Stimulated activated CD4-positive, alpha-beta T cell treated with anti-CD3 and anti-CD28 coated beads, Interleukin-2, amount 100 ng/mL, for 24 hours (primary cell): ENCODE measurements at places on chromosomes 4 and X.

DNA sequence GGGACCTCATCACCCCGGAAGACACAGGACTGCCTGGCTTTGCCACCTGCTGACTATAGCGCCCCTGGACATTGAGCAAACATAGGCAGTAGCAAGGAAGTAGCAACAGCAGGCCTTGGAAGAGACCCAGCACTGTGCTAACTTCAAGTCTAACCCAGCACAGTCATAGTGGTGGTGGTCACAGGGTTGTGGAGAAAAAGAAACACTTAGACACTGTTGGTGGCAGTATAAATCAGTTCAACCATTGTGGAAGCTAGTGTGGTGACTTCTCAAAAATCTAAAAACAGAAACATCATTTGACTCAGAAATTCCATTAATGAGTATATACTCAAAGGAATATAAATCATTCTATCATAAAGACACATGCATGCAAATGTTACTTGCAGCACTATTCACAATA is 874.0 kb upstream of the EPHA5 start:
- DNase-seq: no peak

DNA sequence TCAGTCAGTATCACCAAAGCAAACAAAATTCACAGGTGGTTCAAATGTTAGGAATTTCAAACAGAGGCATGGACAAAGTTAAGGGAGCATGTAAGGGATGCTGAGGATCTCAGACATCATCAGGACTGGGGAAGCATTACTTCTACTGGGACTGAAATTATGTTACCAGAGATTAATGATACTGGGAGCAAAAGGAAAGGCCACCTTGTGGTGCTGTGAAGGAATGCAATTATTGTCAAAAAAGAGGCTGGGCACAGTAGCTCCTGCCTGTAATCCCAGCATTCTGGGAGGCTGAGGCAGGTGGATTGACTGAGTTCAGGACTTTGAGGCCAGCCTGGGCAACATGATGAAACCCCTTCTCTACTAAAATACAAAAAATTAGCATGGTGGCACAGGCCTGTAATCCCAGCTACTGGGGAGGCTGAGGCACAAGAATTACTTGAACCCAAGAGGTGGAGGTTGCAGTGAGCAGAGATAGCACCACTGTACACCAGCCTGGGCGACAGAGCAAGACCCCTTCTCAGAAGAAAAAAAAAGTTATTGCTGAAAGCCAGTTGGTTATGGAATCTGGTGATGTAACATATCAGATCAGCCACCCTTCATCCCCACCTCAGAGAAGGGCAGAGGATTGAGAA is 954.3 kb downstream of the PCDH7 start:
- no peak for DNase-seq

- no peak for DNase-seq
These were observed 11.2 kb upstream of the CXCR3 start for GRCh38 chrX:71629467-71629866.

DNA sequence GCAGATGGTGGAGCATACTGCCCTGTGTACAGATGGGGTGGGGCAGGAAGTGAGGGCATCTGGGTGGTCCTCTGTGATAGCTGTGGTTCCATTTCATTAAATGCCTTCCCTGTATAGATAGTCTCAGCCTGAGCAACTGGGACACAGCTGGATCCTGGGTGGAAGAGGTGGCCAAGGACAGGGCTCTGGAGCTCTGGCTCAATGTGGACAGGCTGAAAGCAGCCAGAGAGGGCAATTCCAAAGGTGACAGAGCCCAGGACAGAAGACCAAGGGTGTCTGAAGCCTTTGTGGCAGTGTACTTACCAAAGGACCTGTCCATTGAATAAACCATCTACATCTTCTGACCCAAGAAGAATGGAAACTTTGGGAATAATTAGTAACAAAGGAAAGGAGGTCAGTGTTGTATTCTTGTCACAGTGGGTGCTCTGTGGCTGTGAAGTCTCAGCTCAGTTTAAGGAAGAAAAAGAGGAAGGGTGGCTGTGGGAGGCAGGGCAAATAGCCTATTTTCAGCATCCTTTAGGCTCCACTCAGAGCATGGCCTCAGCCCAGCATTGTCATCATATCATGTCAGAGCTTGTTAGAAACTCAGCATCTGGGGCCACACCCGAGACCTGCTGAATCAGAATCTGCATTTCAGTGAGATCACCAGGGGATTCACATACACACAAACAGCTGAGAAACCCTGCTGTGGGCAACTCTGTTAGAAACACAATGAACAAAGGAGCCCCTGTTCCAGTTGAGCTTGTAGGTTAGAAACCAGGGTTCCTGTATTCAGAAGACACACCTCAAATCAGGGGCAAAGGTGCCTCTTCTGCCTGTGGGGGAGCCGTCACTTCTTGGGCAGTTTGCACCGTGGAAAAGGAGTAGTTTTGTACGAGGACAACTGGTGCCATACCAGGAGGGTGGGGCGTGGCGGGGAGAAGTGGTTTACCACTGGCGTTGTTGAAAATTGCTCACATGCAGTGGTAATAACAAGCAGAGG is 168.6 kb downstream of the PTTG2 start:
- peak; percentile 78 for DNase-seq
